ENCODE measurements at places on chromosomes 5 and 9.

GRCh38 chr5:159515909-159516415, 185.7 kb upstream of the IL12B start:
- DNase-seq = peak; percentile 66

DNA sequence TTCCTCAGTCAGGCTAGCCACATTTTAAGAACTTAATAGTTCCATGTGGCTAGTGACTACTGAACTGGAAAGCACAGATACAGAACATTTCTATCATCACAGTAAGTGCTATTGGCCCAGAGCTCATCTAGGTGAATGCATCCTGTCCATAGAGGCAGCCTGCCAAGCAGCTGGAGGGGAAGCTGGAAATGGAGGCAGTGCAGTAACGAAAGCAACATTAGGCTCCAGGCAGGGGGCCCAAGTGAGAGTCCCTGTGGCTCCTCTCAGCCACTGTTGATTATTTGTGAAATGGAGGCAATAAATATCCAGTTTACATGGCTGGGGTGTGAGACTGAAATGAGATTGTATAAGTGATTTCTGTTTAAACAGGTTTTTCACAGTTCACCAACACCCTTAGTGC, 227.2 kb upstream of the KLF9 start:
- DNase-seq = no peak

- no peak for DNase-seq
Observed at GRCh38 chr9:122562134-122562760, 9.3 kb downstream of the OR1N2 start.

GRCh38 chr5:107601076-107601475, 69.7 kb downstream of the EFNA5 start:
- DNase-seq = no peak

GRCh38 chr5:79845448-79846197, 145.4 kb downstream of the MTX3 start:
- peak; percentile 47 for DNase-seq

DNA sequence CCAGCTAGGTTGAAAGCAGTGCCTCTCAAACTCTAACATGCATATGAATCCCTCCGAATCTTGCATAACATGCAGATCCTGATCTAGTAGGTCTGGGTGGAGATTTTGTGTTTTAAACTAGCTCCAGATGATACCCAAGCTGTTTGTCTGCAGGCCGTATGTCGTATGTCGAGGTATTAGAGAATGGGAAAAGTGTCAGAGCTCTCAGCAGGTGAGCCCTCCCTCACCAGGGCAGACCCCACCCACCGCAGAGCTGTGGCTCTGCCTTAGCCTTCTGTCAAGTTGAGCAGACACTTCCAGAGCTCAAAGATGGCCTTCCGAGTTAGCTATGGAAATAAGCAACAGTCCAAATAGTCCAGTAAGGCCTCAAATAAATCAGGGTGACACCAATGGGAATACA, 83.2 kb upstream of the MAP3K1 start:
- DNase-seq = no peak

DNA sequence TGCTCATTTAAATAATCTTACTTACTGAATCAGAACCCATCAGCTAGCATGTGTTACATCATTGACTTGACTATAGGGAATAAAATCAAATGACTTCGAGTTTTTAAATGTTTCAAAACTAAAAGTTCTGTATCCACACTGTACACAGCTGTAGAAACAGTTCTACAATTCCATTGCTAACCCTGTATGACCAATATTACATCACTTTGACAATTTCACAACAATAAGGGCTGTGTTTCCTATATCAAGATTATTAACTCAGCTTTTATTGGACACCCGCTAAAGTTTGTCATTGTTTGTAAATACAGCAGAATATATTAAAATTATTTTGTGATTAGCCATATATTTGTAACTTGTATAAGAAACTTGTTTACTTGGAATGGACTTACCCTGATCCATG, 540.8 kb downstream of the PRELID2 start:
- DNase-seq = peak; percentile 38

- DNase-seq = no peak
Observed at GRCh38 chr5:64333886-64334285, 168.2 kb downstream of the RNF180 start.

GRCh38 chr9:112322701-112323377, 10.6 kb downstream of the PTBP3 start:
- DNase-seq = no peak

DNA sequence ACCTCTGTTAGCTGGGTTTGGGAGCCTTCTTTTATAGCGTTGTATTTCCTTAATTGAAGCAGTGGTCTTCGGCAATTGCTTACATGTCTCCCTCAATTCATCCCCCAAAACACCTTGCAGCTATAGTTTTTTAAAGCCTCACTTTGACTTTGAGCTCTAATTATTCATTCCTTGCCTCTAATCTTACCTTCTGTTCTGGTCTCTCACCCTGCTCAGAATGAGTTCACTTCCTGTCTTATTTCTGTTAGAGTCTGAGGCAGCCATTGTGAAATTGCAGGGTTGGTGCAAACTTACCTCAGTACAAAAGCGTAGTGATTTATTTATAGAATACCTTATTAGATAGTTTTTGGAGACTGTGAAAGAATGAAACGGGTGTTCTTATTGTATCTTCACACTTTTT, 35.0 kb downstream of the AOPEP start:
- DNase-seq = peak; percentile 58

GRCh38 chr5:14721990-14722656, 57.6 kb downstream of the OTULIN start:
- DNase-seq = no peak

GRCh38 chr5:16304846-16305245, 125.3 kb upstream of the MARCHF11 start:
- DNase-seq = no peak

DNA sequence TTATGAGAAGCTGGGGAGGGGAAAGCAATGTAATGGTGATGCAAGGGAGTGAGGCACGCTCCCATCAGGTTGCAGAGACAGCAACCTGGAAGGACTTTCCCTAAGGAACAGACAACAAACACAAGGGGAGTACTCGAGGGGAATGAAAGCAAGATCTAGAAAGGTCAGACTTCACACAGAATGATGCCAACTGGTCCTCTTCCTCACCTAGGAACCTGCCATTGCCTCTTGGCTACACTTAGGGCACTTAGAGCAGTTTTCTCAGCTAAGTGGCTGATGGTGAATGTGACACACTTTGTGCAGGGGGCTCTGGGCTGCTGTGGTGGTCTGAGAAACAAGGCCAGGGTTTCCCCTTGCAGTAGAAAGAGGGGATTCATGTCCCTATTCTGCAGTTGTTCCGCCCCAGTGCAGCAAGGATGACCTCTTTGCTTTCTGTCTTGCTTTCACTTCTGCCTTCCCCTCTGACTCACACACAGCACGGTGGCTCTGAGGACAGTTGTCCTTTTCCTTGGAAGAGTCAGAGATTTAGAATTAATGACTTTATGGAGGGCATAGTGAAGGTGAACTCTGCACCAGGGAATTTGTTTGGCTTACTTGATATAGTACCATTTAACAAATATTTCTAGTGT, 394.0 kb upstream of the KLF4 start:
- no peak for DNase-seq

DNA sequence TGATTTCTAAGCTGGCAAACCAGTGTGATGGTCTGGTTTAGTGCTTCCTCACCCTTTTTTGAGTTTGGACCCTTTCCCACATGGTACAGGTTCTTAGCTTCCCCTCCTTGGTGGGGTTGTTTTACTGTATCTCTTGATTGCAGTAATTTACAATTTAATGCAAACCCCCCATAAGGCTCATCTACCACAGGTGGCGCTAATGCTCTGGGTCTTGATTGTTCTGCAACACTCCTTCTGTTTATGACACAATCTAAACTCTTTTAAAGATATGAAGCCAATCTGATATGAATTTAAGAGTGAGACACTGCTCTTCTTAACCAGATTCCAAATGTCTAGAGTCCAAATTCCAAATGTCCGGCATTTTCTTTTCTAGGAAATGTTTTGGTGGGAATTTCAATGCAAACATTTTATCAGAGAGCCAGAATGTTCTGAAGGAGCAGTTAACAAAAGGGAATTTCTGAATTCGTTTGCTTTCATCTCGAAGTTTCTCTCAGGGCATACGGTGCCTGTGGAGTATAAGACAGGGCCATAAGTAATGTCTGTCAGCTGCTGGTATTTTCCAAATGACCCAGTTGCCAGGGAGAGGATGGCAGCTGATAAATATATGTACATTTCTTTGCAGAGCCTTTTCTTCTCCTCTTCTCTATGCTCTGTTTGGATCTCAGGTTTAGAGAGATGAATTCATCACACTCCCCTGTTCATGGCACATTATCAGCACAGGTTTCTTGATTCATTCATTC, 246.8 kb downstream of the ARHGAP26 start:
- DNase-seq = peak; percentile 78

DNA sequence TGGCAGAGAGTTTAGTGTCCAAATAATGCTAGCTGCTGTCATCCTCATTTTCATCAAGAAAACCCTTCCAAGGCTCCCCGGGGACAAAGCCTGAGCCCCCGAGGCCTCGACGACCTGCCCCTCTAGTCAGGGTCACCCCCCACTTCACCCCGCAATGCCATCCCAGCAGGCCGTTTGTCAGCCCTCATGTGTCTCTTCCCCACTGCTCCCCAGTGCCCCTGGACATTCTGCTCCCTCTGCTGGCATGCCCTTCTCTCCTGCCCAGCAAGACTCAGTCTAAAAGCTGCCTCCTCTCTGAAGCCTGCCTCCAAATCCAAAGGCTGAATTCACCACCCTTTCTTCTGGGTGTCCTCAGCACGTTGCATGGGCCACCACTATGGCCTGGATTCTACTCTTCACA, 59.3 kb downstream of the PAX5 start:
- no peak for DNase-seq

DNA sequence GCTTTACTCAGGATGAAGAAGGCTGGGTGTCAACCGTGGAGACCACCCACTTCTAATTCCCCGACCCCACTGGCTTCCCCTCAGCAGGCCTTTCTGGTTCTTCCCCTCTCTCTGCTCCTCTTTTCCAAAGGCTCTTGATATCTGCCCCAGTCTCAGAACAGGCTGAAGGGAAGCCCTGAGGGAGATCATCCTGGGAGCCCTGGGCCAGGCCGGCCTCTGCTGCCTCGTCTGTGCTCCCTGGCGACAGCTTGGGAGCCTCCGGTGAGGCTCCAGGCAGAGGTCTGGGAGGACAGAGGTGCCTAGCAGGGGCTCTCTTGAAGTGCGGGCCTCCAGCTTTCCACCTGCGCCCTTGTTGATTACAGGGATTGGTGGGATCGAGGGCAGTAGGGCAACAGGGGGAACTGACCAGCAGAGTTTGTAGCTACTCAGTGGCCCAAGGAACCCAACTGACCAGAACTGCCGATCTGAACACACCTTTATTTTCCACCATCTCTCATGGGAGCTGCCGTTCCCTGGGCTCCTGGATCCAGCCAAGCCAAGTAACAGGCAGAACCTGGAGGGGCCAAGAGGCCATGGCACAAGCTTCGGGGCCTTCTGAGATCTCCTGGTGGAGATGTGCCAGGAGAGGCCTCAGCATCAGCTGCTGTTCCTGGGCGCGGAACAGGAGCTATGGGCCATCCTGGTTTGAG, 198.5 kb downstream of the CACNA1B start:
- DNase-seq = no peak

DNA sequence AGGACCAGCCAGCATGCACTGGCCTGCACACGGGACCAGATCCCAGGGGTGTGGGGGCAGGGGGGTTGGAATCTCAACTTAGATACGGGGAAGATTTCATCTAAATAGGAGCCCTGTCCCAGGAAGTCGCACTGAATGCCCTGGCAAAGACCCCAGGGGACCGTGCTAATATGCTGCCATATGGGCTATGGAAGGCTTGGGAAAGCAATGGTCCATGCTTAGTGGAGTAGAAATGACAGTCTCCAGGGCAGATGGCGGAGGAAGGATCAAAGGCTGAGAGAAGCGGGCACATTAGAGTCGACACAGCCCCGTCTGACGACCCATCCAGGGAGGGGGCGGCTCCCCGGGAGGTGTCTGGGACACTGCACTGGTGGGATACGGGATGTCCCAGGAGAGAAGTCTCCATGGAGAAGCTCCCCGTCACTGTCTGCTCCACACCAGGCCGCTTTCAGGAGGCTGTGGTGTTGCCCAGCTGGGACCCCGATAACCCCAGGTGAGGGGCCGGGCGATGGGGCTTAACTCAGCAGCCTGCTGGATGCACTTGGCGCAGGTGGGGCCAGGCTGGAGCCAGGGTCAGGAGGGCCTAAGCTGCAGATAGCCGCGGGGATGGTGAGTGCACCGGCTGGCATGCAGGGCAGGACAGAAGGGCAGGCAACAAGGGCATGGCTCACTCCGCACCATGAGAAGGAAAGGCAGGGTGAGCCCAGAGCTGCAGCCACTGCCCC, 377.7 kb upstream of the IRX1 start:
- no peak for DNase-seq

DNA sequence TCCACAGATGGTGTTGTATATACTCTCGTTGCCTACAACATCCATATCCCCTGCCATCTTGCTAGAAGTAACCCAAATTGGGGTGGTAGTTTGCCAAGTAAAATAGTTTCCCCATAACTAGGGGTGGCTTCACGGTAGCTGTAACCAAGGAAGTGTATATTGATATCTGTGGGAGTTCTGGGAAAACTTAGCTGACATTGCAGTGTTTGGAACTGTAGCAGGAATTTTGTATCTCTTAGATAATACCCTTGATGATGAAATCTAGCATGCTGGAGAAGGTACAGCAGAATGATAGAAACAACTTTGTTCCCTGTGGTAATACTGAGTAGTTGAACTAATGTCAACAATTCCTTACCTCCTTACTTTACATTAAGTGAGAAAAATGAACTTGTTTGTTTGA, 29.8 kb downstream of the FBXL7 start:
- DNase-seq = peak; percentile 66

GRCh38 chr5:131230406-131230805, 33.4 kb upstream of the CDC42SE2 start:
- DNase-seq = no peak

GRCh38 chr5:159331093-159331973, 1.0 kb upstream of the IL12B start:
- DNase-seq = peak; percentile 30

DNA sequence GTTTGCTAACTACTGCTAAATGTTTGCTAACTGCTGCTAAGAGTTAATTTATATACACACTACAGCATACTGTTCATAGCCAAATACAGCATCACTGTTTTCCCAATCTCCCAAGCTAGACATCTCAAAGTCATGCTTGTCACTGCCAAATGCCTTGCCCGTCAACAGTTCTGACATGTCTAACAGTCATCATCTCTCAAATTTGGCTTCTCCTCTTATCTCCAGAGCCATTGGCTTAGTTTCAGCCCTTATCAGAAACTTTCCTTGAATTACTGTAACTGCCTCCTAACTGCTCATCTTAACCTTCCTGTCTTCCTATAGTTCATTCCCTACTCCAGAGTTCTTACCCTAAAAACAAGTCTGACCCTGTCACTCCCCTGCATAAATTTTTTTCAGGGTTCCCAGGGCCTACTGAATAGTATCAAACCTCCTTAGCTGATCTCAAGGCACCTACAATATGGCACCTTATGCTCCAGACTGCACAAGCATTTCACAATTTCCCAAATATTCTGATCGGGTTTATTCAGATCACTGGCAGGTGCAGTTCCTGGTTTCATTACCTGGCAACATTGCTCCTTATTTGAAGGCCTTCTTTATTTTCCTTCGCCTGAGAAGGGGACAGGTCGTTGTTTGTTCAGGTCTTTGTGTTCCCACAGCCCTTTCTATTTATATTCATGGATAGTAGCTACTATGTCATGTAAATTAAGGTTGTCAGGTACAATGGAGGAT, 55.9 kb upstream of the ANKRD55 start:
- DNase-seq = no peak
